ENCODE measurements at places on chromosomes 13 and 19. TPM values are rescaled to one million over a fixed set of nuclear protein-coding genes. Genes with fewer than 3 reads are reported as not detected.

NKG7 gene
- not detected for total RNA-seq

SF3A2 gene
- total RNA-seq: 23.2 TPM

MTUS2 gene
- total RNA-seq: 7.3 TPM

FUT1 gene
- 0.82 TPM for total RNA-seq

ZIC5 gene
- 1.6 TPM for total RNA-seq

NOTCH3 gene
- 6.9 TPM for total RNA-seq

GPR183 gene
- total RNA-seq: 0.82 TPM

FAAP24 gene
- 1.6 TPM for total RNA-seq

CCDC70 gene
- total RNA-seq: not detected

ZNF575 gene
- total RNA-seq: 0.82 TPM

CEACAM8 gene
- total RNA-seq: under 0.01 TPM

CEACAM16 gene
- not detected for total RNA-seq

ZNF773 gene
- total RNA-seq: 16.7 TPM

ZNF738 gene
- total RNA-seq: 33.0 TPM

KASH5 gene
- total RNA-seq: not detected

CLDN10 gene
- 4.5 TPM for total RNA-seq

ZNF547 gene
- total RNA-seq: 13.5 TPM

RPL36 gene
- total RNA-seq: 262 TPM

DIAPH3 gene
- 5.3 TPM for total RNA-seq

SLAIN1 gene
- total RNA-seq: 506 TPM

HRC gene
- total RNA-seq: 0.41 TPM

ZNF85 gene
- total RNA-seq: 26.9 TPM

GSX1 gene
- 0.41 TPM for total RNA-seq

TMEM147 gene
- 50.1 TPM for total RNA-seq

BRME1 gene
- total RNA-seq: 13.0 TPM

FDX2 gene
- 11.4 TPM for total RNA-seq

FBXL12 gene
- total RNA-seq: 6.5 TPM

PEG3 gene
- 49.7 TPM for total RNA-seq

CASP14 gene
- not detected for total RNA-seq

SMAD9 gene
- 9.8 TPM for total RNA-seq

CAPN12 gene
- under 0.01 TPM for total RNA-seq

CCDC61 gene
- total RNA-seq: 2.9 TPM

OR7D2 gene
- total RNA-seq: not detected

ASF1B gene
- total RNA-seq: 1.2 TPM

IGFL3 gene
- not detected for total RNA-seq

USHBP1 gene
- 0.82 TPM for total RNA-seq

FLT1 gene
- 9.8 TPM for total RNA-seq

TEKTIP1 gene
- 0.41 TPM for total RNA-seq

FGF21 gene
- total RNA-seq: not detected

PTGER1 gene
- total RNA-seq: not detected

FCER2 gene
- not detected for total RNA-seq

SIGLEC10 gene
- total RNA-seq: 1.2 TPM

ATP8B3 gene
- total RNA-seq: not detected

MBD3L2 gene
- total RNA-seq: not detected

OR7D4 gene
- total RNA-seq: not detected

C19orf85 gene
- not detected for total RNA-seq

ZNF90 gene
- total RNA-seq: 2.0 TPM

UGGT2 gene
- 60.3 TPM for total RNA-seq

C1QTNF9B gene
- total RNA-seq: 0.41 TPM

CERS1 gene
- total RNA-seq: 21.2 TPM

CERS4 gene
- total RNA-seq: 57.9 TPM

PDE4A gene
- total RNA-seq: 3.3 TPM

SEMA6B gene
- 33.0 TPM for total RNA-seq
